Spinal cord (tissue), 10 donors: ENCODE measurements at places on chromosomes 4 and X. TPM values are rescaled to one million over a fixed set of nuclear protein-coding genes. Genes with fewer than 3 reads are reported as not detected.

DNA sequence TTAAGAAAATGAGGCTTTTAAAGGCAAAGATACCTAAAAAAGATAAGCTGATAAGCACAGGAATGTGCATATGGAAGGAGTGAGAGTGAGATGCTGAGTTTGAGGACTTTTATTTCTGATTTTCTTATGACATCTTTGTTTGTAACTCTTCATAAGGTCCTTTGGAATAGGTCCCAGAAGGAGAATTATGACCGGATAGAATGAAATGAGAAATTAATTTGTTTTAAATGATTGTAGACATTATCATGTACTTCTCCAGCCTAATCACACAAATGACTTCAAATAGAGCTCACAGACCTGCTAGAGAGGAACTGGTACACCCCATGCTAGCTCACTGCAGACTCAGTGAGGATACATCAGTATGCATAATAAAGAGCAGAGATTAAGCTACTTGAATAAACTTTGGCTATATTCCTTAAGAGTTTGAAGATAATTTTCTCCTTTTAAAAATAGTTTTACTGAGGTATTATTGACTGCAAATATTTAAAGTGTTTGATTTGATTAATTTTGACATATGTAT lies 5.6 kb downstream of the GK2 start:
- DNase-seq: no peak

GRCh38 chr4:128810871-128811570 lies 1.5 kb downstream of the JADE1 start:
- no peak for DNase-seq

- no peak for DNase-seq
Measured at GRCh38 chr4:186770481-186771175, 47.0 kb upstream of the FAT1 start.

DNA sequence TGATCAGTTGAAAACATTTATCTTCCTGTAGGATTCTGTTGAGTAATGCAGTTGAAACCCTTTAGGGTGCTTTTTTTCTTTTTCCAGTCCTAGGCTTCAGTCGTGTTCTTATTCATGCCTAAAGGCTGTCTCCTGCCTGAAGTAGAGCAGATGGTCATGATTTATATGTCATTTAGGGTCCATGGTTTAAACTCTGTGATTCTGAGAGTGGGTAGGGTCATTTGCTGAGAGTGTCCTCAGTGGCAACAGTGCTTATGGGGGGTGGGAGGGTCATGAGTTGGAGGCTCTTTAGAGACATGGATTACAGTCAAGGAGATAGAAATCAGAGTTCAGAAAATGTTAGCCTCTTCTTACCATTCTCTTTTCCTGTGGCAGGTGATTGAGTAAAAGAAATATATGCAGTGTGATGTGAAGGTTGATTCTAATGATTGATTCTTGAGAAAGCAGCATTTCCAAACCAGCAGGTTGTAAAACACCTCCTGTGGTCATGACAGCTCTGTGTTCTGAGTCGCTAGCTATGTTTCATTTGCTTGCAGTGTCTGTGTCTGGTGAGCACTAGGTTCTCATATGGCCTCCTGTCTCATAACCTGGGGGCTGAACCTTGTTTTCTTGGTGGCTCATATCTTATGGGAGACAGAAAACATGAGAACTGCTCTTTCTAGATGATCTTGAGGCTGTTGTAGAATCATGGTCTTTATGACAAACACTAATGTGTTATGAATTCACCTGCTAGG lies 60.4 kb downstream of the JADE1 start:
- no peak for DNase-seq

DNA sequence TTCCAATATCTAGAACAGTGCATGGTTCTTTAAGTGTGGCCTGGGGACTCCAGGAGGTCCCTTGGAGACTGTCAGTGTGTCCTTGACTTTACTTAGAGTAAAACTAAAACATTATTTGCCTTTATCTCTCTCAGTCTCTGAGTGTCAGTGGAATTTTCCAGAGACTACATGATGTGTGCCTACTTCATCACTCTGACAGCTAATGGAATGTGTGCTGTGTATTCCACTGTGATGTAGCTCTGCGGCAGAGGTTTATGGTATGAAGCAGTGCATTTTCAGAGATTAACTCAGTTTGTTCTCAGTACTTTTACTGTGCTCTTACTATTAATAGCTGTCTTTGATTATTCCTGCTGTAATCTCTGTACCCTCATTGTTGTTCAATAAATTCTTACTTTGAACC lies 85.6 kb downstream of the MANBA start:
- peak; percentile 4 for DNase-seq

Gene PNMA6E
- total RNA-seq: not detected

DNA sequence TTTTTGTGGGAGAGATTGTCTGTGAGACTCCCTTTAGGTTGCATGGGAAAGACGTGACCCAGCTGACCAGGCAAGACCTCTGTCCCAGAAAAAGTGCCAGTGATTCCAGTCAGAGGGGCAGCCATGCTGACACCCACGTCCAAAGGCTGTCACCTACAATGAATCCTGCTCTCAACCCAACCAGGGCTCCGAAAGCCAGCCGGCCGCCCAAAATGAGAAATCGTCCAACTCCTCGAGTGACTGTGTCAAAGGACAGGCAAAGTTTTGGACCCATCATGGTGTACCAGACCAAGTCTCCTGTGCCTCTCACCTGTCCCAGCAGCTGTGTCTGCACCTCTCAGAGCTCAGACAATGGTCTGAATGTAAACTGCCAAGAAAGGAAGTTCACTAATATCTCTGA lies 5.5 kb downstream of the SLITRK2 start:
- no peak for DNase-seq

GRCh38 chr4:178941975-178942374 lies 1499.7 kb upstream of the AGA start:
- no peak for DNase-seq

- DNase-seq: no peak
Measured at GRCh38 chr4:12880844-12881243, 603.3 kb downstream of the RAB28 start.
